Spleen (tissue), 13 donors: ENCODE measurements at places on chromosomes 11 and 22.

DNA sequence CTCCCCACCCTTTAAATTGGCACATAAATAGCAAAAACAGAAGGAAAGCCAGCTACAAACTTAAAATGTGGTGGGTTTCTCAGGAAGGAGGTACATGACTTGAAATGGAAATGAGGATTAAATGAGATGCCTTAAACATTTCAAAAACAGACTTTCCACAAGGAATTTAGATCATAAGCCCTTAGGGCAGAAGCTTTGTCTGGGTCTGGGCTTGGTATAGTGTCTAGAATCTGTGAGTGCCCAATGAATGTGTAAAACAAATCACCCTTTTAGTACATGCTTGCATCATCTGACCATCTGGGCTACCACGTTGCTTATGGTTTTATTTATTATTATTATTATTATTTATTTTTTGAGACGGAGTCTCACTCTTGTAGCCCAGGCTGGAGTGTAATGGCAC, 37.1 kb upstream of the CREB3L1 start:
- no peak for DNase-seq

DNA sequence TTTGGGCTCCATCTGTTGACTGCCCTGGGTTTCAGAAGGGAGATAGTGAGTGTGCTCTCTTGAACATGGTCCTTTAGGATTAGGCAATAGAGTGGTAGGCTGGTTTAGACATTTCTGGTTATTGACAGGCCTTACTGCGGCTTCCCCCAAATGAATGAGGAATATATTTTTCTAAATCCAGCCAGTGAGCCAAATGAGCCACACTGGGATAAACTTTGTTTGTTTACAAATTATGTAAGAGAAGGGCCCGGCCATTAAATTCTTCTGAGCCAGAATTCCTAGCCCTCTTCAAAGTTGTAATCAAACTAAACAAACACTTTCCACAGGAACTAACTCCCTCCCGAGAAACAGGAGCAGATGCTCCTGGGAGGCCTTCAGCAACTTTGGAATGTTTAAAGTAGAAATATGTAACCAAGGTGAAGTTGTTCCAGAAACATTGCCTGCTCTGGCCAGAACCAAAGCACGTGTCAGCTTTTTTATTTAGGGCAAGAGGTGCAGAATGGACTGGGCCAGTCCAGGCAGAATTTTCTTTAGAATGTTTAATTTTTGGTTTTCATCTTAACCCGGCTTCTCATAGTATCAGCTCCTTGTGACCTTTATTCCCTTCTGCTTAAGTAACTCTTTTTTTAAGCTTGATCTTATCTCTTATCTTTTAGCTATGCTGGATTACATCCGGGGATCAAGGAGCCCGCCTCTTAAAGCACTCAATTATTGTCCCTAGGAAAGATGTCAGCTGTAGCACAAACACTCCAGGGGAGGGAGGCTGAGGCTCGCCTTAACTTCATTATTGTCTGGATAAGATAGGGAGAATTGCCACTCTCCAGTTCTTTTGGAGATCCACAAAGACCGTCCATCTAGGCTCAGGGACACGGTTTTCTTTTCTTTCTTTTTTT, 28.7 kb downstream of the ZNRF3 start:
- no peak for DNase-seq

- DNase-seq, result peak; percentile 76
Measured at GRCh38 chr11:69647761-69648497, 7.0 kb downstream of the CCND1 start.

GRCh38 chr11:67468456-67468758, 644 bp downstream of the TMEM134 start:
- DNase-seq, result no peak

DNA sequence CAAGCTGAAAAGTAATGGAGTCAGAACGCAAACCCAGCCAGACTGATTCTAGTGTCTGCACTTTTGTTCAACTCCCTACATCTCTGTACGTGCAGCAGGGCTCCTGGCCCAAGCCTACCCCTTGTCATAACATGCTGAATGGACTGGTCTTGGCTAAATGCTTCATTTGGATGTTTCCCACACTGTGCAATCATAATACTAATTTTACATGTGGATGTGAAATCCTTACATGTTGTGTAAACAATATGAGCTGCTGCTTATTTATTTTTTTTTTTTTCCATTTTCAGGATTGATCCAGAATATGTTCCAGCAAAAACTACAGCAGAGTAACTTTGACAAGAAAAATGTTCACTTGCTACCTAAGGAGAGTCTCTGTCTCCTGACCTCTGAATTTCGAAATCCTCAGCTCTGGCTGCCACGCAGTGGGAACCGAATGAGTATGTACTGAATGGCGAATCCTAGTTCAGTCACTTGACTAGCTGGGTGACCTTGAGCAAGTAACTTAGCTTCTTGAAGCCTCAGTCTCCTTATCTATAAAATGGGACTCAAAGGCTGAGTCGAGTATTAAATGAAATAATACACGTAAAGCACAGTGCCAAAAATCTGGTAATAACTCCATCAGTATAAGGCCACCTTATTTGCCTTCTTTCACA, 133.4 kb downstream of the EHF start:
- no peak for DNase-seq

DNA sequence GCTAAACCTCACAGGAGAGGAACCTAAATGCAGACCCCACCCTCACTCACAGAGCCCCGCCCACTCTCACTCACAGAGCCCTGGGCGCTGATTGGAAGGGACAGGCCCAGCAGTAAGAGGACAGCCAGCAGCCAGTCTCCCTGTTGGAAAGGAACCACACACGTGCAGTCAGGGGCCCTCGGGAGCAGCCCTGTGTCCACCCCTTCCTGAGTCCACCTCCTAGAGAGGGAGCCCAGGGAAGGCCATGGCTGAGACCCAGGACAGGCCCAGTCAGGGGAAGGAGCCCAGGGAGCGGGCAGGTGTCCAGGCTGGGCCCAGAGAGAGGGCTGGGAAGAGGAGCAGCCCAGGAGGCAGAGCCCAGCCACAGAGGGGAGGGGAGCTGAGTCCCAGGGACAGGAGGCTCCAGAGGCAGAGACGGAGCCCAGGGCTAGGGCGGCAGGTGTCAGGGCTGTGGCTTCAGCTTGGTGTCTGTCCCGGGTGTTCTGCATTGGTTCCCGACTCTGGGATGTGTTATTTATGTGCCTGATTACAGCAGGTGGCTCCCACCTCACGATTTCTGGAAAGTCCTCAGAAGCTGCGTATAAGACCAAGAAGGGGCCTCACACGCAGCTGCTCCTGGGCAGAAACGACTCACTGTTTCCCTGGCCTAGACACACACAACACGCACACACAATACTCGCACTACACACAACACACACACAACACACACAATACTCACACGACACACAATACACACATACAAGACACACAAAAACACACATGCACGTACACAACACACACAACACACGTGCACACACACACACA, 9.0 kb upstream of the APOBEC3H start:
- peak; percentile 68 for DNase-seq

DNA sequence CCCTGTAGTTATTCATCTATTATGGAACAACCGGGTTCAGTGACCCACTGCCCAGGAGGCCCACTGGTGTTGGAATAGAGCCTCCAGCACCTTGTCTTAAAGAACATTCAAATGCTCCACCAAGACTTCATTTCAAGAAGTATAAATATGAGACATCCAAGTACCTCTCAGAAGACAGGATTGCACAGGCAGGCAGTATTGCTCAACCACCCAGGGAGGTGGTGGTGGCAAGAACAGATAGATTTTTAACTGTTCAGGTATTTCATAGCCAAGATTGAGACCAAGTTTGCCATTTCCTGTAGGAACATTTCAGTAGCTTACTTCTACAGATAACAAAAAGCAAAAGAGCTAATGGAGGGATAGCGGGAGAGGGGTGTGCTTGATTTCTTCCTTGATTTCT, 78.7 kb downstream of the COMMD9 start:
- DNase-seq, result no peak

GRCh38 chr11:114883472-114883871, 205.1 kb downstream of the NXPE2 start:
- no peak for DNase-seq

DNA sequence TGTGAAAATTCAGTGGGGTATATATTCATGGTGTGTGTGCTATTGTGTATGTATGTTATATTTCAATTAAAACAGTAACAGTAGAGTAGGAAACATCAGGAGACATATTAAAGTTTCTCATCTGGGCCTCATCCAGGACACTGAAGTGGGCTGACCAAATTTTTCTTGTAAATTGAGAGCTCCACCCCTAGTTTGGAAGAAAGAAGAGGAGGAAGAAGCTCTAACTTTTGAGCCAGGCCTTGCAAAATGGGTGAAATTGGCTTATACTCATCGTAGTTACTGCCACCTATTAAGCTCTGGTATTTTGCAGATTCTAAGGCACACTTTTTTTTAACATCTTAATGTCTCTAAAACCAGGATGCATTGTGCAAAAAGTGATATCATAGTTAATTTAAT, 33.7 kb downstream of the TSPAN18 start:
- DNase-seq, result no peak

DNA sequence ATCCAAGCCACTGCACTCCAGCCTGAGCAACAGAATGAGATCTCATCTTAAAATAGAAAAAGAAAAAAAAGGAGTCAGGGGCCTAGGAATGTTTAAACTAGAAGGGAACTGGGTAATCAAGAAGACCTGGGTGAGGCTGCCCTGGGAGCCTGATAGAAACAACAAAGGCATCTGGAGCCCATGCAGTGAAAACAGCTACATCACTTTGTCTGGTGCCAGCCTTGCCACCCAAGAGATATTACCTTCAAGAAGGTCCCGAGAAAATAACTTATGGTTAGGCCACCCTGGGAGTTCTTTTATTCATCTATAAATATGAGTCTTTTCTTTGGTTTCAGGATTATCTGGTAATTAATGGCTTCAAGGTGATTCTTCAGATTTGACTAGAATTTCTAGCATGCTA, 412.1 kb downstream of the METTL15 start:
- no peak for DNase-seq

DNA sequence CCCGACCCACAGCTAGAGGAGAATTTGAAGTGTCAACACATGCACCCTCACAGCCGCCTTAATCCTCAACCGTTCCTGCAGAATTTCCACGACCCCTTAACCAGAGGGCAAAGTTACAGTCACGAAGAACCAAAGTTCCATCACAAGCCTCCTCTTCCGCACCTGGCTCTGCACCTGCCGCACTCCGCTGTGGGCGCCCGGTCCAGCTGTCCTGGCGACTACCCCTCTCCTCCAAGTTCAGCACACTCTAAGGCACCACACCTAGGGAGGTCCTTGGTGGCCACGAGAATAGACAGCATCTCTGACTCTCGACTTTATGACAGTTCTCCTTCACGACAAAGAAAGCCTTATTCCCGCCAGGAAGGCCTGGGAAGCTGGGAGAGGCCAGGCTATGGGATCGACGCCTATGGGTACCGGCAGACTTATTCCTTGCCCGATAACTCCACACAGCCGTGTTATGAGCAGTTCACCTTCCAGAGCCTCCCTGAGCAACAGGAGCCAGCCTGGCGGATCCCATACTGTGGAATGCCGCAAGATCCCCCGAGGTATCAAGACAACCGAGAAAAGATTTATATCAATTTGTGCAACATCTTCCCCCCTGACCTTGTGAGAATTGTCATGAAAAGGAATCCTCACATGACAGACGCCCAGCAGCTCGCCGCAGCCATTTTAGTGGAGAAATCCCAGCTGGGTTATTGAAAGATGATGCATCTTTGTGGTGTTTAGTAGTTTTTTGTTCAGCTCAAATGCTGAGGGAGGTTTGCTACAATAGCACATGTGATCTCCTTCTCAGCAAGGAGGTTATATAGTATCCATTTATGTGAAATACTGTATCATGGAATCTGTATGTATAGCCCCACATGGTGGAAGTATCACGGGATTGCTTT, 72.1 kb downstream of the ZC3H12C start:
- peak; percentile 35 for DNase-seq

GRCh38 chr22:39994566-39995392, at the start of gene FAM83F:
TSS of gene FAM83F (plus strand) at chr22:39994954. CDS start at chr22:39995043, 89 bp downstream.
- DNase-seq, result peak; percentile 77

GRCh38 chr11:43135966-43136534, 175.7 kb upstream of the API5 start:
- DNase-seq, result no peak

- no peak for DNase-seq
Measured at GRCh38 chr22:23012081-23012622, 58.2 kb upstream of the GNAZ start.

GRCh38 chr11:62552485-62553079, 6.0 kb upstream of the AHNAK start:
- no peak for DNase-seq

DNA sequence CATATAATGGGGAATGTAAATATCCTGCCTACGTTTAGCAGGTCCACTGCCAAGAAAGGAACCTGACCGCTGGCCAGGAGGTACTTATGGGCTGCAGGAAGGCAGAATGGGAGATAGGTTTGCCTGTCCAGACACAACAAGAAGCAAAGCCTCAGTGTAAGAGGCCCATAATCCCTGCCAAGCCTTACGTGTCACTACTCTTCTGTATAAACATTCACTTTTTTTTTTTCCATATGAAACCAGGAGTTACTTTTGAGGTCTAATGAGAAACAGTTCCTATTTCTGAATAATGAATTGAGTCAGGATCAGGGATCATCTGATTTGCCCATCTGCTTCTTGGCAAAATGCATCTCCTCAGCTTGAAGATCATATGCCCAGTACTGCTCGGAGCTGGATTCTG, 230.2 kb downstream of the NTM start:
- no peak for DNase-seq

- DNase-seq, result no peak
Measured at GRCh38 chr11:114079511-114080065, 20.1 kb downstream of the ZBTB16 start.

GRCh38 chr22:45600790-45601730, 70.6 kb upstream of the ATXN10 start:
- no peak for DNase-seq

GRCh38 chr11:13047884-13048283, 38.8 kb downstream of the RASSF10 start:
- no peak for DNase-seq

DNA sequence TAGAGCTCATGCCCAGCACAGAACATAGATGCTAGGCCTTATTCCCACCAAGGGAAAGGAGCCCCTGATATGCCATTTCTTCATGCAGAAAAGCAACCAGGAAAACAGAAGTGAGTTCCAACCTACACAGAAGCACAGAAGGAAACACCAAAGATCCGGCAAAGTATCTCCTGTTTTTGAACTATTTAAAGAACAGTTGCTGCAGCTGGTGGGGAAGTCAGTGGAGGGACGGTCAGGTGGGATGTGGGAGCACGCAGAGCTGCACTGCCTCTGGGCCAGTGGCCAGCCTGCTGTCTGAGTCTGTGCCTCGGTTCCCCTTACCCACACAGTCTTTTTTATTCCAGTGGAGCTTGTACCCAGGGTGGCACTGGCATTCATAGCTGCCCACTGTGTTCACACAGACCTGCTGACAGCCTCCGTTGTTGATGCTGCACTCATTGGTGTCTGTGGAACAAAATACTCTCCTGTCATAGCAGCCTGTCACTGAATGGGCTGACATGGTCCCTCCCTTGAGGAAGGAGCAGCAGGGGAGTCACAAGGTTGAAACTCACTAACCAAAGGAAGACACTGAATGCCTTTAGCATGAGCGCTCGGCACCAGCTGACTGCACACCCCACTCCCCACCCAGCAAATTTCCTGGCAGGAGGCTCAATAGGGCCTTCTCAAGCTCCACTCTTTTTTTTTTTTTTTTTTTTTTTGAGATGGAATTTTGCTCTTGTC, 37.9 kb downstream of the SCUBE2 start:
- no peak for DNase-seq

GRCh38 chr11:34174412-34175041, 69.1 kb downstream of the NAT10 start:
- peak; percentile 95 for DNase-seq
